ENCODE measurements at places on chromosomes 12 and 14. TPM values are rescaled to one million over a fixed set of nuclear protein-coding genes. Genes with fewer than 3 reads are reported as not detected.

Gene HOXC13
- polyA plus RNA-seq, result not detected

DNA sequence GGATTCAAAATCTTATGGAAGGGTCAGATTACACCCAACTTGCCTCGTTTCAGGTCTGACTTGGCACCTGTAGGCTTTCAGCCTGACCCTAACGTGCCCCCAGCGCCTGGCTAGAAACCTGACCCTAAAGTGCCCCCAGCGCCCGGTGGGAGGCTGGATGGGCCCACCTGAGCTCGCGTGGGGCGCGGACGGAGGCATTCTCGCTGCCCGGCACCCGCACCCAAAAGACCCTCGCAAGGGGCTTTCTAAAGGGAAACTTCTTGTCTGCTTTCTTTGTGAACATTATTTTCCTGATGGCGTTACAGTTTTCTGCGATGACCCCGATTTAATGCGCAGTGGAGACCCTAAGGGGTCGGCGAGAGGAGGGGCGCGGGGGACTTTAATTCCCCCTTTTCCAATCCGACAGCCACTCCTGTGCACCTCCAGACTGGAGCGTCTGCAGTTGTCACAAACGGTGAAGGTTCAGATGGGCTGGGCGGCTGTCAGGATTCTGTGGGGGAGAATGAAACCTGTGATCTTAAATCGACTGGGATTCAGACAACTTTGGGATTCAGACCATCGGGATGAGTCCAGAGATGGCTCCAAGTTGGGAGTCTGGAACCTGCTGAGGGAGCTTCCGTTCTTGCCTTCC lies 751 bp upstream of the HRK start:
- DNase-seq, result no peak

DNA sequence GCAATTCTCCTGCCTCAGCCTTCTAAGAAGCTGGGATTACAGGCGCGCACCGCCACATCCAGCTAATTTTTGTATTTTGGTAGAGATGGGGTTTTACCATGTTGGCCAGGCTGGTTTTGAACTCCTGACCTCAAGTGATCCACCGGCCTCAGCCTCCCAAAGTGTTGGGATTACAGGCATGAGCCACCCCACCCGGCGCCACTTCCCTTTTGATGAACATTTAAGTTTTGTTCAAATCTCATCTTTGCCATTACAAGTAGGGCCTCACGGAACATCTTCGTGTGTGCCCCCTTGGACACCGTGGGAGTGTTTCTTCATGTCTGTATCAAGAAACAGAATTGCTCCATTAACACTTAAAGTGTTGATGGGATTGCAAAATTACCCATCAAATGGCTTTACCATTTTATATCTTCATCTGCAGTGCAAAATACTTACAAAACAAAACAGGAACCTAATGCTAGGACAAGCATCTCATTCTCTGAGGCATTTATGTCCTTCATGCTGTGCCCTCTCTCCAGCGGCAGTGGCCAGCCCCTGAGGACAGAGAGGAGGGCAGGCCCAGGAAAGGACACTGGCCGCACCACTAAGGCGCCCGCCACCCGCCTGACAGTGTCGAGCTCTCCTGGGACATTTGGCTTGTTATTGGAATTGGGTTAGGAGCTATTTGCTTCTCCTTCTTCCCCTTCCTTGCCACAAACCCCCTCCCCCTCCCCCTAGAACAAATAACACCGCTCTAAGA lies 61.7 kb downstream of the RFX4 start:
- no peak for DNase-seq

DNA sequence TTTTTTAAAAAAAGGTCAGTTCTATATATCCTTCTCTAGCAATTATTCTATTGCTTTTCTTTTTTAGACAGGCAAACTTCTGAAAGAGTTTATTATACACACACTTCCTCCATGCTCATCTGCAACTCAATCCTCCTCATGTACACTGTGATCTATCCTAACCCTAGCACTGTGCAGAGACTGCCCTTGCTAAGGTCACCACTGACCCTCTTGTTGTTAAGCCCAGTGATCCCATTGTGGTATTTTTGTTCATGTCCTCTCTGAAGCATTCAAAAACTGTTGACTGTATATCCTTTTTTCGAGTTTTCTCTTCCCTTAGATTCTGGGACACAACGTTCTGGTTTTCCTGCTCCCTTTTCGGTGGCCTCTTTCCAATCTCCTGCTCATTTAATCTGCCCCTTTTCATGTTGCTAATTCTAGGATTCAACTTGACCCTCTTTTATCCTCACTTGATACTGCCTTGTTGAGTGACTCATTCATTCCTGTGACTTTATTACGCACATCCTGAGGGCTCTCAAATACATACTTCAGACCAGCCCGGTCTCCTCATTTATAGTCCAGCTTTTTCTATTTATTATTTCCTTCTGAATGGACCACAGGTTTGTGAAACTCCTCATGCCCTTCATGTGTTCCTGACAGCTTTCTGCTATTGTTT lies 53.9 kb upstream of the PTPRB start:
- DNase-seq, result no peak

Gene CFAP54
- 0.11 TPM for polyA plus RNA-seq
